ENCODE measurements at places on chromosomes 6 and 20.

DNA sequence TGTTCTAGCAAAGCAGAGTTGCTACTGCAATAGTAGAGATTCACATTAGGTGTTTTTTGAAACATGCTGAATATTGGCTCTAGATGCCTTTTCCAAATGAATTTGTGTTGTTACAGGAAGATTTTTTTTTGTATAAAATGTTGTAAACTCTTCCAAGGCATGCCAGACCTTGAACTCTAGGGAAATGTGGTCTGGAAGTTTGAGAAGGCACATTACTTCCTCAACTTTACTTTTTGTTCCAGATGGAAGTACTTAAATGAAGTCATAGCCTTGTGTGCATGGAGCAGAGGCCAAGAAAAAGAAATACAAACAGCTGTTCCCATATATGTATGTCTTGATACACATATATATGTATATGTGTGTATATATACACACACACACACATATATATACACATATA is 585.7 kb upstream of the MARCKS start:
- DNase-seq = no peak

DNA sequence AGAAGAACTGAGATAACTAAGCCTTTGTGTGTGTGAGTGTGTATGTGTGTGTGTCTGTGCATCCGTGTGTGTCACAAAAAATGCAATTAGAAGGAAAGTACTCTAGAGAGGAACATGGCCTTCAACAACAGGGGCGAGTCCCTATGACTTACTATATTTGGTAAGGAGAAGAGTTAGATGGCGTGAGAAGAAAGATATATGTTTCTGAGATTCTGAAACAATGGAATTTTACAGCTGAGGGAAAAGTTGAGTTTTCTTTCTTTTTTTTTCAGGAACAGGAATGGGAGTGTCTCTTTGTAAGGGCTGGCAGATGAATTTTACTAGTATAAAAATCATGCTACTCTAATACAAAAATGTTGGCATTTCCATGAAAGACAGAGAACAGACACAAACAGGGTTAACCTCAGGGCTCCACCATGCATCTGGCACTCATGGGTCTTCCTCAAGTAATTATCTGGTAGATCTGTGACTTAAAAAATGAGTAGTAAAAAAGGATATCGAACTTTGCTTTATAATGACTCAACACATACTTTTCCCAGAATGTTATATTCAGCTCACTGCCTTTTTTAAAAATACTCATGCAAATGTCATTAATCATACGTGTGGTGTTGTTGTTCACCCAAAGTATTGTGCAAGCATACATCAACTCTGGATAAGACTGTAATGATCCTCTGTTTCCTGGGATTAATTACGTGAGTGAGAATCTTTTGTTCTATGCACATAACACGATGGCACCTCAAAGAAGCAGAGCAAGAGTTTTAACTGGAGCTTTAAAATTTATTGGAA is 12.8 kb upstream of the SASH1 start:
- DNase-seq = no peak

GRCh38 chr20:32140603-32141002 is 31.1 kb downstream of the TM9SF4 start:
- DNase-seq = no peak

DNA sequence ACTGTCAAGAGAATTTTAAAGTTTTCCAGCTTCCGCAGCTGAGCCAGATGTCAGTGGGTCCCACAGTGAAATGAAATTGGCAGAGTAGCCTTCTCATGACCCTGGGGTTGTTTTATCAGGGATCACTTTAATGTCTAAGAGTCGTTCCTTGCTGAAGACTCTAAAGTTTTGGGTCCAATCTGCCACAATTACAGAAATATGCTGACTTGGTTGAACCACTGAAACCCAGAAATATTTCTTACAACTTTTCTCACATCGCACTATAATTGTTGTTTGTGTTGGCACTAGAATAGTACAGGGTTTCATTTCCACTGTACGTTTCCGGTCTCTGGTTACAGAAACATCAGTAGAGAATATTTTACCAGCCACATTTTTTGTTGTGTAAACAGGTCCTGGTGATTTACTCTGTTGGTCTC is 109.0 kb downstream of the HMGCLL1 start:
- DNase-seq = no peak

GRCh38 chr6:159931846-159932245 is 37.0 kb upstream of the IGF2R start:
- no peak for DNase-seq
